ENCODE measurements at places on chromosomes 11 and 22.

DNA sequence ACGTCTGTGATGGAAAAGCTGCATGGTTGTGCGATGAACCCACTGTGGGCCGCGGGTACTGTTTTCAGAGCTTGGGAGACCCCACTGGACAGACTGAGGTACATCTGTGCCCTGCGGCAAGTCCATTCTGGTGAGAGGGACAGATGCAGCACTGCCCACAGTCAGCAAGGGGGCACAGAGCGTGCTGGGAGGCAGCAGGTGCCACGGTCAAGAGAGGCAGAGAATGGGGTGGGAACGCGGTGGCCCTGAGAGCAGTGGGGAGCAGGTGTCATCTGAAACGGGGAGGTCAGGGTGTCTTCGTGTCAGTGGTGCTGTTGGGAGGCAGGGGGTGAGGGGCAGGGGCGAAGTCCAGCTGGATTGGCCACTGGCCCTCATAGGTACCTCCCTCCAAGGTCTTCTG is 32.0 kb downstream of the TBC1D22A start:
- no peak for DNase-seq

GRCh38 chr11:20723366-20723765 is 54.0 kb downstream of the NELL1 start:
- no peak for DNase-seq

GRCh38 chr11:108965306-108966001 is 300.6 kb downstream of the DDX10 start:
- DNase-seq: peak; percentile 60

DNA sequence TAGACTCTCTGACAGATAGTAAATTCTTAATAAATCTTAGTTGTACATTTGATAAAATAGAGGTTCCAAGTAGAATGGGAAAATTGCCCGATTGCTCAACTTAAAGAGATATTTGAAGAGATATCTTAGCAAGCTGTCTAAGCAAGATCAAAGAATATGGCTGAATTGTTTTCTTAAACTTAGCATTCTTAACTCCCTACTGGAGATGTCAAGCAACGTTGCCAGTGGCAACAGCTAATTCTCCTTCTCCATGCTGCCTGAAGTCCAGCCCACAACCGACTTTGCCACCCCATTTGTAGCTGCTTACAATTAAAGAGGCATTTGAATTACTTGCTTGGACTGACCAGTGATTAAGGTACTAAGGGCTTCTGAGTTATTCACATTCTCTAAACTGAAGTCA is 94.4 kb downstream of the FAM181B start:
- DNase-seq: no peak

DNA sequence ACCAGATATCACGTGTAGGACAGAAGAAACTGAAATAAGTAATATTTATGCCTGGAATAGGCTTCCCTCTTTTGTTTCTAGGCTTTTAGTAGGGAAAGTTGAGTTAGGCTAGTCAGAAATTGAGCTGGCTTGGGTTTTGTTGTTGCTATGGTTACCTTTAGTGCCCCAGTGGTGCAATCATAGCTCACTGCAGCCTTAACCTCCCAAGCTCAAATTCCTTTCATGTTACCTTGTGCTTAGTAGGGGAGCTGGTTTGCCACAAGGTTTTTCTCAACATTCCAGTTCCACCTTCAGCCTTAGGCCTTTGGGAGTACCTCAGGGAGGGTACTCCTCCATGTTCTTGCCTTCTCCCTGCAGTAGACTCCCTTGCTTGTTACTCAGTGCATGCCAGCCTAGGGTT is 69.1 kb upstream of the SUSD2 start:
- DNase-seq: no peak

- DNase-seq: no peak
Measured at GRCh38 chr22:39913886-39914285, 13.0 kb downstream of the GRAP2 start.

DNA sequence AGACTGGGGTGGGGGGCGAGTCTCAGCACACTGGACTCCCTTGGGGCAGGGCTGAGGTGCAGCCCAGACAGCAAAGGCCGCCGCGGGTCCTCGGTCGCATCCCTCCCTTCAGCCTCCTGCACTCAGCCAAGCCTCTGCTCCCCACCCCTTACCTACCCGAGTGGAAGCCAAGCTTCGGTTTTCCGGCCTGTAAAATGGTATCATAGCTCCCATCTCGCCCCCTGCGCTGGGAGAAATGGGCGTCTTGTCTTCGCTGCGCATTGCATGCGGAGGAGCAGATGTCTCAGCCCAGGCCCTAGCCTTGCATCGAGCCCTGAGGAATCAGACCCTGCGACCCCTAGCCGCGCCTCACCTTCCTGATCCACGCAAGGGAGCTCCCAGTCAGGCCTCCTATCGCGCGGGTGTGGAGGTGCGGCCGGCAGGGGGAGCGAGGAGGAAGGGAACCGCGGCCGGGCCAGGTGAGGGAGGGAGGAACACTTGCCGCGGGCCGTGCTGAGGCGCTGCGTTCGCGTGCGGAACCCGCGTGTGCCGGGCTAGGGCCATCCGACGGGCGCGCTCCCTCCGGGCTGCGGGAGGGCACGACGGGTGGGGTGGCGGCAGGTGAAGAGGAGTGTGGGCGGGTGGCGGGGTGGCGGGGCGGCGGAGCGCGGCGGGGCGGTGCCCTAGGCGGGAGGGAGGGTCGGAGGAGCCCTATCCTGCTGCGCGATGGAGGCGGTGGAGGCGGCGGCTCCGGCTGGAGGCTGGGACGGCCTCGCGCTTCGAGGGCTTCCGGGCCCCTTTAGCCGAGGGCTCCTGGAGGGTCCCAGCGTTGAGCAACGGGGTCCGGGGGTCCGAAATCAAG is 4.1 kb upstream of the TBX1 start:
- no peak for DNase-seq

All from AG09319 (cell line).